Thymus (tissue), 14 donors: ENCODE measurements at places on chromosomes 1 and 21. TPM values are rescaled to one million over a fixed set of nuclear protein-coding genes. Genes with fewer than 3 reads are reported as not detected.

The SPOCD1 gene
- polyA plus RNA-seq, result 0.41 TPM

The ADAMTSL4 gene
- 17.9 TPM for polyA plus RNA-seq

The KIF1B gene
- polyA plus RNA-seq, result 6.9 TPM

The VAV3 gene
- 7.9 TPM for polyA plus RNA-seq

The MLLT11 gene
- polyA plus RNA-seq, result 6.6 TPM

The MCOLN3 gene
- polyA plus RNA-seq, result 13.4 TPM

GRCh38 chr21:33246963-33247362, 17.2 kb downstream of the IFNAR2 start:
- no peak overlapping the region for H3K4me3 ChIP-seq
- no peaks in the 10 kb centered on the region for H3K27me3 ChIP-seq
- H3K4me1 ChIP-seq, result peaks cover 12% of the 10 kb centered on the region
- DNase-seq, result no peak
- H3K36me3 ChIP-seq, result peaks cover 66% of the 10 kb centered on the region

- H3K4me3 ChIP-seq, result no peak overlapping the region
- no peaks in the 10 kb centered on the region for H3K4me1 ChIP-seq
These were observed 84.3 kb downstream of the NPHP4 start for GRCh38 chr1:5907966-5908365.

- H3K4me1 ChIP-seq, result peaks cover 3% of the 10 kb centered on the region
- peak overlapping the region; percentile 98 for H3K4me3 ChIP-seq
- no peaks in the 10 kb centered on the region for H3K27me3 ChIP-seq
- peak; percentile 76 for DNase-seq
- H3K36me3 ChIP-seq, result peaks cover 20% of the 10 kb centered on the region
These were observed 1.2 kb downstream of the MTF2 start for GRCh38 chr1:93080179-93080823.

The RGS13 gene
- 1.1 TPM for polyA plus RNA-seq

- no peaks in the 10 kb centered on the region for H3K27me3 ChIP-seq
- no peak for DNase-seq
- no peak overlapping the region for H3K27ac ChIP-seq
- H3K4me3 ChIP-seq, result no peak overlapping the region
These were observed 65.5 kb downstream of the DMRTB1 start for GRCh38 chr1:53524428-53525375.

GRCh38 chr1:47713975-47714767, 276.3 kb downstream of the FOXD2 start:
- H3K36me3 ChIP-seq, result no peaks in the 10 kb centered on the region
- H3K4me1 ChIP-seq, result no peaks in the 10 kb centered on the region
- DNase-seq, result no peak
- no peak overlapping the region for H3K4me3 ChIP-seq
- no peak overlapping the region for H3K27ac ChIP-seq
- peaks cover 28% of the 10 kb centered on the region for H3K27me3 ChIP-seq

DNA sequence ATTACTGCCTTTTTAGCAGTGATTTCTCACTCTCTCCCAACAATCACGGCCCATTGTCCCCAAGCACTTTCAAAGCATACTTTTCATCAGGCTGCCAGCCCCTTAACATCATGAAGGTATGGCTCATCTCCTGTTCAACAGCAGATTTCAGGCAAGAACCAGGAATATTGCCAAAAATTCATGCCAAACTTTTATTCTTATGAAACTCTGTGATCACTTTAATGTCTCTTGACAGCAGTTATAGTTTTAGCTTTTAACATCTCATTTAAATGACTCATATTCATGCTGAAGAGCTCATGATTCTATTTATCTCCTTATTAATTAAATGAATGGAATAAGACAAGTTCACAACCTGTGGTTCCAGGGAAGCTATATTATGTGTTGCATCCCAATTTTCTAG, 235.1 kb downstream of the GRIK1 start:
- no peak overlapping the region for H3K27ac ChIP-seq
- no peaks in the 10 kb centered on the region for H3K27me3 ChIP-seq
- H3K36me3 ChIP-seq, result no peaks in the 10 kb centered on the region
- no peaks in the 10 kb centered on the region for H3K4me1 ChIP-seq

DNA sequence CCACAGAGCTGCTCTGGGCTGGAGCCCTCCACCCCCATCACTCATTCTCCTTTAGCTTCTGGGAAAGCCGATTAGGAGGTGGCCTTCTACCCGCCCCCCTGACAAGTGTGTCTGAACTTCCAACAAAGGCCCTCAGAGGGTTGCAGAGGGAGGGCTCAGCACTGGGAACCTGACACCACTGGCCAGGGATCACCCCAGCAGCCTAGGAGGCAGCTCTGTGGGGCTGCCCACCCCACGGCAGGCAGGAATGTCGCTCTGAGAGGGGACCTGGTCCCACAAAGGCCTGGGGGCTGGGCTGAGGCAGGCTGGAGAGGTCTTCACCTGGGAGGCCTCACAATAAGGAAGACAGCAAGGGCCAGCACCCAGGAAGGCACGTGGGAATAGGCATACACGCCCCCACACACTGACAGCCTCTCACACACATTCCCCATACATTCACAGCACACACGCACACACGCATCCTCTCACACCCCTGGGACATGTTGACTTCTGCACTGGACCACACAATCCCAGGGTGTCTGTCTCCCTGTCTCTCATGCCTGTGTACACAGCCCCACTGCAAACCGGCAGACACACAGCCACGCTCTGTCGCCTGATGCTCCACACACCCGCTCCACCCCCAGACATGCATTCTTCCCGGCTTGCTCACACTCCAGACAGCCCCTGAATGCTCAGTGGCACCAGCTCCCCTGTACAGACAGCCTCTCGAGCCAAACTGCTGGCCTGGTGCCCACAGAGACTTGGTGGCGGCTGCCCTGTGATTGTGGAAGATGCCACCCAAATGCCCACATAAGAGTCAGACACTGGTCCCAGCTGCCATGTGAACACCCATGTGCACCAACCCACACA, 30.7 kb downstream of the DMBX1 start:
- no peak overlapping the region for H3K4me3 ChIP-seq
- no peaks in the 10 kb centered on the region for H3K36me3 ChIP-seq
- H3K27me3 ChIP-seq, result peaks cover 91% of the 10 kb centered on the region
- H3K27ac ChIP-seq, result no peak overlapping the region
- no peak for DNase-seq

The LEPR gene
- 4.8 TPM for polyA plus RNA-seq

- H3K36me3 ChIP-seq, result no peaks in the 10 kb centered on the region
- H3K27ac ChIP-seq, result peak overlapping the region; percentile 55
- no peak for DNase-seq
- H3K27me3 ChIP-seq, result peaks cover 4% of the 10 kb centered on the region
These were observed 563 bp downstream of the QSOX1 start for GRCh38 chr1:180155182-180155682.

DNA sequence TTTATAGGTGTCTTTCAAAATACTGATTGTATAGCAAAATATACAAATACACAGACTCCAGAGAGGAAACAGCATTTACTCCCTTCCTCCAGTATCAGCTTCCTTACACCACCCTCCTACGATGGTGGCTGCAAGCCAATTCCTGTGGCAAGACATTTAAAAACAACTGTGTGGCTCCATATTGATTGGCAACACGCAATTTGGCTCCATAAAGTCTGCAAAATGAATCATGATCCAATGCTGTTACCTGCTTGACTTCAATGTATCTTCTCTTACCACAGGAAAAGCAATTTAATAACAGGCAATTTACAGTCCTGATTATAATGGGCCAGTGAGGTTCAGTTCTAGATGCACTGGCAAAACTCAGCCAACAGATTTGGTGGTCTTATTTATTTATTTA, 19.7 kb upstream of the ATP6V1G3 start:
- H3K36me3 ChIP-seq, result no peaks in the 10 kb centered on the region
- DNase-seq, result no peak
- no peaks in the 10 kb centered on the region for H3K27me3 ChIP-seq
- no peak overlapping the region for H3K27ac ChIP-seq
- no peak overlapping the region for H3K4me3 ChIP-seq

DNA sequence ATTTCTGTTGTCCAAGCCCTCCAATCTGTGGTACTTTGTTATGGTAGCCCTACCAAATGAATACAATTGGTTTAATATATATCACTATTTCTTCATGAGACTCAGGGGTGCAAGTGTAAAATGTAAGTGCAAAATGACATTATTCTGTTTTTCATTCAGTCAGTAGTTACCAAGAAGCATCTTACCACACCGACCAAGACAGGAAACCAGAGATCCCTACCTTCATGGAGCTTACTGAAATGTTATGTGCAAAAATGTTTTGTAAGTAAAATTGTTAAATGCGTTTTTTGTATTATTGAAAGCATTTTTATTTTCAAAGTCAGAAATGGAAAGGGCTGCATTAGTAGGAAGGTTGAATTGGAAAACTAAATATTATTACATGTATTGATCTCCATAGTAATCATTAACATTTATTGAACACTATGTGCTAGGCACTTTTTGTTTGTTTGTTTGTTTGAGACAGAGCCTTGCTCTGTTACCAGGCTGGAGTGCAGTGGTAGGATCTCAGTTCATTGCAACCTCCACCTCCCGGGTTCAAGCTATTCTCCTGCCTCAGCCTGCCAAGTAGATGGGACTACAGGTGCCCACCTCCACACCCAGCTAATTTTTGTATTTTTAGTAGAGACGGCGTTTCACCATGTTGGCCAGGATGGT, 166.8 kb downstream of the PTPRC start:
- no peaks in the 10 kb centered on the region for H3K36me3 ChIP-seq
- no peaks in the 10 kb centered on the region for H3K27me3 ChIP-seq
- H3K4me3 ChIP-seq, result no peak overlapping the region
- H3K27ac ChIP-seq, result no peak overlapping the region
- no peak for DNase-seq

DNA sequence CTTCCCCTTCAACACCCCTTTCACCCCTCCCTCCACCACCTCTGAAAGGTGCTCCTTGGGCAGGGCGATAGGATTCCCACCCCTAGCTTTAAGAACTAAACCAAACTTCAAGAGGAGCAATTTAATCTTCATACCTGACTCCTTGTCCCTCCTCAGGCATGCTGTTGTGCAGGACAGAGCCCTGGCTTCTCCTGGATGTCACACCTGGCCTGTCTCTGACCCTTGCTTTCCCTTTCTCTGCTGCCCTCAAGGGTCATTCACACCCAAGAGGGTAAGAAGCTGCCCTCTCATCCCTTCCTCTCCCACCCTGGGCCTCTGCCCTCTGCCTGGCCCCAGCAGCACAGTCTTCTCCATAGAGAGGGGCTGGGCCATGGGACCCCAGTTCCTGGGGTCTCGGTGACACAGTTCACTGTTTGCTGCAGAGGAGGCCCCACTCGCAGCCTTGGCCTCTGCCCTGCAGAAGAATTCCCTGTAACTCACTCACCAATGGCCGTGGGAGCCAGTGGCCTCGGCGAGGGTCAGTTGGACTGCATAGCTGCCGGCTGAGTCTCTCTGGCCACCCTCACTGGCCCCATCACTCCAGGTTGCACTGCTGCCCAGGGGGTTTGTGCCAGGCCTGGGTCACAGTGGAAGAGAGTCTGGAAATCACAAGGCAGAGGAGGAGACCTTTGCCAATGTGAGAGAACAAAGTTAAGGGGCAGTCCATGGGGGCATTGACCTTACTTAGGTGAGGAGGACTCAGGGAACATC, 28.4 kb upstream of the LHX4 start:
- H3K4me3 ChIP-seq, result no peak overlapping the region
- no peak overlapping the region for H3K27ac ChIP-seq
- no peaks in the 10 kb centered on the region for H3K27me3 ChIP-seq
- no peak for DNase-seq
- no peaks in the 10 kb centered on the region for H3K4me1 ChIP-seq

GRCh38 chr1:71413441-71414175, 332.8 kb upstream of the ZRANB2 start:
- no peak for DNase-seq
- no peaks in the 10 kb centered on the region for H3K4me1 ChIP-seq
- no peak overlapping the region for H3K4me3 ChIP-seq
- H3K27me3 ChIP-seq, result no peaks in the 10 kb centered on the region

GRCh38 chr1:119611701-119612113, 36.4 kb downstream of the ZNF697 start:
- peak; percentile 71 for DNase-seq
- H3K27me3 ChIP-seq, result no peaks in the 10 kb centered on the region
- no peak overlapping the region for H3K27ac ChIP-seq

The REN gene
- 1.9 TPM for polyA plus RNA-seq

- no peak overlapping the region for H3K4me3 ChIP-seq
- H3K4me1 ChIP-seq, result no peaks in the 10 kb centered on the region
- H3K27me3 ChIP-seq, result no peaks in the 10 kb centered on the region
- no peak overlapping the region for H3K27ac ChIP-seq
- no peaks in the 10 kb centered on the region for H3K36me3 ChIP-seq
These were observed 51.3 kb downstream of the PCNX2 start for GRCh38 chr1:233244183-233244582.

The FAM177B gene
- 1.8 TPM for polyA plus RNA-seq

The KRTAP11-1 gene
- polyA plus RNA-seq, result 0.16 TPM

GRCh38 chr1:220294846-220295301, 22.6 kb upstream of the RAB3GAP2 start:
- no peak for DNase-seq
- no peaks in the 10 kb centered on the region for H3K4me1 ChIP-seq
- no peaks in the 10 kb centered on the region for H3K27me3 ChIP-seq
- no peaks in the 10 kb centered on the region for H3K36me3 ChIP-seq
- H3K4me3 ChIP-seq, result no peak overlapping the region
- H3K27ac ChIP-seq, result no peak overlapping the region

- peaks cover 5% of the 10 kb centered on the region for H3K4me1 ChIP-seq
- no peaks in the 10 kb centered on the region for H3K36me3 ChIP-seq
- no peak overlapping the region for H3K4me3 ChIP-seq
- H3K27ac ChIP-seq, result no peak overlapping the region
These were observed 26.6 kb downstream of the S100A10 start for GRCh38 chr1:151967091-151967490.

- no peaks in the 10 kb centered on the region for H3K4me1 ChIP-seq
- no peak overlapping the region for H3K27ac ChIP-seq
- H3K27me3 ChIP-seq, result no peaks in the 10 kb centered on the region
- no peaks in the 10 kb centered on the region for H3K36me3 ChIP-seq
These were observed 10.1 kb upstream of the EXO1 start for GRCh38 chr1:241837901-241838300.

DNA sequence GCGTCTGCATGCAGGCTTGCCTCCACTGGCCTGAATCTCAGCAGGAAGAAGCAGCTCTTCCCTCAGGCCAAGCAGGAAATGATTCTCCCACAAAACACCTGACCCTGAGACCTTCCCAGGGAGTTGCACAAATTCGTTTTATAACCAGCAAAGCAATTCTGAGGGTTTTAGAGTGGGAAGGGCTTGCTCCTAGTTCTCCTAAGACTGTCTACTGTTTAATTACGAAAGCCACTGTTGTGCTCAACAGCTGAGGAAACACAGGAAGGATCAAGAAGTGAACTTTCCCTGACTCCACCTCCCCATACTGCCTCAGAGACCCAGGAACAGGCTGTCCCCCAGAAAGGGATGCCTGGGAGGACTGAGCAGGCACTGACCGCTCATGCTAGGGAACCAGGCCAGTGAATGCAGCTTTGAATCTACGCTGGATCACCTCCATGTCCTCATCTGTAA, 37.0 kb upstream of the PUM1 start:
- H3K36me3 ChIP-seq, result no peaks in the 10 kb centered on the region
- H3K27ac ChIP-seq, result no peak overlapping the region
- DNase-seq, result no peak

- H3K4me1 ChIP-seq, result no peaks in the 10 kb centered on the region
- H3K27ac ChIP-seq, result no peak overlapping the region
- DNase-seq, result no peak
- H3K36me3 ChIP-seq, result no peaks in the 10 kb centered on the region
- no peak overlapping the region for H3K4me3 ChIP-seq
These were observed 4.8 kb upstream of the RGS16 start for GRCh38 chr1:182608845-182609610.

GRCh38 chr1:205536759-205537361, 32.4 kb downstream of the CDK18 start:
- no peak for DNase-seq
- no peaks in the 10 kb centered on the region for H3K36me3 ChIP-seq
- no peaks in the 10 kb centered on the region for H3K27me3 ChIP-seq
- H3K4me1 ChIP-seq, result no peaks in the 10 kb centered on the region

- no peaks in the 10 kb centered on the region for H3K27me3 ChIP-seq
- H3K4me3 ChIP-seq, result no peak overlapping the region
- H3K36me3 ChIP-seq, result no peaks in the 10 kb centered on the region
- H3K27ac ChIP-seq, result no peak overlapping the region
- no peaks in the 10 kb centered on the region for H3K4me1 ChIP-seq
These were observed 30.4 kb downstream of the VTCN1 start for GRCh38 chr1:117180147-117180967.
